NCI-H460 (cell line): ENCODE measurements at places on chromosomes 16 and 17. TPM values are rescaled to one million over a fixed set of nuclear protein-coding genes. Genes with fewer than 3 reads are reported as not detected.

DNA sequence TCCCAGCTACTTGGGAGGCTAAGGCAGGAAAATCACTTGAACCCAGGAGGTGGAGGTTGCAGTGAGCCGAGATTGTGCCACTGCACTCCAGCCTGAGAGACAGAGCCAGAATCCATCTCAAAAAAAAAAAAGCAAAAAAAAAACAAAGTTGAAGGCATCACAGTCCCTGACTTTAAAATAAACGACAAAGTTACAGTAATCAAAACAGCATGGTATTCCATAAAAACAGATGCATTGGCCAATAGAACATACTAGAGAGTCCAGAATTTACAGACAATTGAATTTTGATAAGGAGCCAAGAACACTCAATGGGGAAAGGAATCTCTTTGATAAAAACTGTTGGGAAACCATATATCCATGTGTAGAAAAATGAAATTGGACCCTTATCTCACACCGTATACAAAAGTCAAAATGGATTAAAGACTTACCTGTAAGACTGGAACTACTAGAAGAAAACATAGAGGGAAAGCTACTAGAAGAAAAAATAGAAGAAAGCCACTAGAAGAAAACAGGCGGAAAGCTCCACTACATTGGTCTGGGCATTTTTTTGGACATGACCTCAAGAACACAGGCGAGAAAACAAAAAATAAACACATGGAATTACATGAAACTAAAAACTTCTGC lies 2.8 kb upstream of the EFCAB13 start:
- no peak for DNase-seq

DNA sequence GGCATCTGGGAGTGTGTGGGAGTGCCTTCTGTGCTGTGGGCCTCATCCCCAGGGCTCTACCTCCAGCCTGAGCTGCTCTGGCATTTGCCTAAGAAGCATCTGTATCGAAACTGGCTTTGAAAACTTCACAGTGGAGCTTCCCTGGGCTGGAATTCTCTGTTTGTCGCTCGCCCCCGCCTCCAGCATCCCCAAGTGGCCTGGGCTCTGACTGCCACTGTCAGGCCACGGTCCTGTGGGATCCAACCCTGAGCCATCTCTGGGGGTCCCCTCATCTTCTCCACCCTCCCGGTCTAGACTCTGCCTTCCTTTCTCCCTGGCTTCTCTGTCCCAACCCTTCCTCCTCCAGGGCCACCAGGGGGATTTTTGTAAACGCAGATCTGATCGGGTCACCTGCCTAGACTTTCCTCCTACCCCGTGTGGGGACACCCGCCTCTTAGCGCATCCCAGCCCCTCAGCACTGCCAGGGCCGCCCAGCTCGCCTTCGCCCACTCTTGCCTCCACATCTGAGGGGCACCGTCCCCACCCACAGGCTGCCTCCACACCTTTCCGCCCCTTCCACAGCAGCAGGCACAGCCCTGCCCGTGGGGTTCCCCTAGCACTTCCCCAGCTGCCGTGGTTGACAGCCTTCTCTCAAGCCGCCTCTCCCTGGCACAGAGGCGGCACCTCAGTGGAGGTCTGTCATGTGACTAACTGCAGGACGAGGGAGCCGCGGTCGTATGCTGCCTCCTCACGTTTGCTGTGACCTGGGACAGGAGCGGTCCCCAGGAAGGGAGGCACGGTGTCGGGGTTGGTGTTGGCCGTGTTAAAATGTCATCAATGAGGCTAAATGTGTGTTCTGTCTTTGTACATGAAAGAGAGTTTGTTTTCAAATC lies 12.0 kb downstream of the TBC1D24 start:
- DNase-seq: no peak

DNA sequence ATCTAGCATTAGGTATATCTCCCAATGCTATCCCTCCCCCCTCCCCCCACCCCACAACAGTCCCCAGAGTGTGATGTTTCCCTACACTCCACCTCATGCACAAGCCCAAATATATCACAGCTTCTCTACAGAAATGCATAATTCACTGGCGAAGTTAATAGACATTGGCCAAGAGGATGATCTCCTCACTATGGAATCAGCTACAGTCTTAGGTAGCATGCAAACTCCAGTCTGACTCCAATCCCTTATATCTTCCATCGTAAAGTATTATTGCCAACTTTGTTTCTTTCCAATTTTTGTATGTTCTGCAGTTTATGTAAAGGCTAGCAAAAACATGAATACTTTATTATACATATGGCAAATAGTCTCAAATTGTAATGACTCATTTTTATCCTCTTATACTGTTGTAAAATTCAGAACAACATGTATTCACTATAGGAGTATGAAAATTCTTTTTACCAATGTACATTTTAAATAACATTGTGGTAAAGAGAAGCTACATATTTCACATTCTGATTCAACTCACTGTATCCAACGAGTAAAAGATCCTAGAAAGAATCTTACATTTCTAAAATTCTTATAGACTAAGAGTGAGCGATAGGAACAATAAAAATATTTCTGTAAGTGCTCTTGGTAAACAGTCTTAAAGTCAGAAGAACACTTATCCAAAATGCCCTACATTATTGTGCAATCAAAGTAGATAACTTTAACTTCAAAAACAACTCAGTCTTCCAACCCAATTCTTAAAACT lies 871 bp downstream of the ABCA8 start:
- DNase-seq: no peak

GRCh38 chr16:10971560-10971961 lies 27.2 kb downstream of the CLEC16A start:
- peak; percentile 40 for DNase-seq

DVL2 gene
- 49.5 and 54.9 TPM in 2 replicates for total RNA-seq

CCL3 gene
- not detected in 2 replicates for total RNA-seq

ITGA2B gene
- total RNA-seq: 7.6 and 10.2 TPM in 2 replicates

CCL17 gene
- total RNA-seq: not detected in 2 replicates

PRSS27 gene
- total RNA-seq: 3.0 and 3.8 TPM in 2 replicates
